NCI-H2029 (cell line): ENCODE measurements at places on chromosomes 5 and 9.

- peak; percentile 49 for DNase-seq
These were observed 94.3 kb downstream of the SREK1 start for GRCh38 chr5:66238435-66238834.

DNA sequence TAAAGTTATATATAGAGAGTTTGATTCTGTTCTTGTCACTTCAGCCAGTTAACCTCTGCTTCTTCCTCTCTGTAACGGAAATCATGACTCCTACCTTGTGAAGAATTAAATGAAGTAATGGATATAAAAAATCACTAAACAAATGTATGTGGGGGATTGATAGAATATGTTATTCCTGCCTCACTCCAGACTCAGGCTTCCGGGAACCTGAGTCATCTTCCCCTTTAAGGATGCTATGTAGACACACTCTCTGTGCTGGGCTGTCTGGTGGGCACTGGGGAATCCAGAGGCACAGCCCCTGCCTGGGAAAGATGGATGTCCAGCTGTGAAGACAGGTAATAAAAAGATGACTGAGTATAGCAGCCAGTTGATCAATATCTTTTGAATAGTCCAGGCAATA, 77.4 kb downstream of the ZNF618 start:
- no peak for DNase-seq

DNA sequence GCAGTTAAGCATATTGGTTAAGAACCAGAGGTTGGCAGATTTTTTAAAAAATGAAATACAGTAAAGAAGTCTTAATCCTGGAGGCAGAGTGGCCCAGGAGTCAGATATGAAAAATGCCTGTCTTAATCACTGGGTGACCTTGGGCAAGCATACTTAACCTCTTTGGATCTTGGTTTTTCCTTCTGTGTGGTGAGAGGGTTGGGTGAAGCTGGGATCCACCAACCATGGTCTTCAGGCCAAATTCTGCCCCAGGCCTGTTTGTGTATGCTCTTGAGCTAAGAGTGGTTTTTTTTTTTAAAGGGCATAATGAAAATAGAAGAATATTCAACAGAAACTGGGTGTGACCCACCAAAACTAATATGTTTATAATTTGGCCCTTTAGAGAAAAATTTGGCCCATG, 20.0 kb upstream of the TEX48 start:
- DNase-seq = no peak

DNA sequence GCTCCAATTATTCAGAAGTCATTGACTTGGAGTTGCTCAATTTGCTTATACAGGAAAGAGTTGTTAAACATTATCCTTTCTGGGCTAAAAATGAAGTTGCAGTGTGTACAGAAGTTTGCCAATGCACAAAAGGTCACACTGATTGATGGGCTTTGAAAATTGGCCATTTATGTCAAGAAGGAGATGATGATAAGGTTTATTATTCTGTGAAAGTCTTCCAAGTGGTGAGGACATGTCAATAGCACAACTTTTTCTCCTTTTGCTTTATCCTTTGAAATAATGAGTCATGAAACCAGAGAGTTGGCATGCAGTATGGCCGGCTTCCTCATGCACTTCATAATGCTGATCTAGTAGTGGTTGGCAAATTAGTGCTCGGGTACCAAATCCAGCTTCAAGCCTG, 848.5 kb upstream of the WWC1 start:
- no peak for DNase-seq

DNA sequence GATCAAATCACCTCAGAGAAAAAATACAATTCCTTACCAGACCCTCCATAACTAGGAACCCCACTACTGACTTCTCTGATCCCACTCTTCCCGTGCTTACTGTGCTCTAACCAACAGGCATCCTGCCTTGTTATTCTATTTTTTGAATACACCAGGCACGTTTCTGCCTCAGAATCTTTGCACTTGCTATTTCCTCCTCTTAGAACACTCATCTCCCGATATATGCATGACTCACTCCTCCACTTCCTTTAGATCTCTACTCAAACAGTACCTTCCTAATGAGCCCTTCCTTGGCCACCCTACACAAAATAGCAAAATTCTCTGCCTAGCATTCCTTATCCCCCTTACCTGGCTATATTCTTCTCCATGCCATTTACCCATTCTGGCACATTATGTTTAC, 43.9 kb downstream of the MAPKAP1 start:
- no peak for DNase-seq

DNA sequence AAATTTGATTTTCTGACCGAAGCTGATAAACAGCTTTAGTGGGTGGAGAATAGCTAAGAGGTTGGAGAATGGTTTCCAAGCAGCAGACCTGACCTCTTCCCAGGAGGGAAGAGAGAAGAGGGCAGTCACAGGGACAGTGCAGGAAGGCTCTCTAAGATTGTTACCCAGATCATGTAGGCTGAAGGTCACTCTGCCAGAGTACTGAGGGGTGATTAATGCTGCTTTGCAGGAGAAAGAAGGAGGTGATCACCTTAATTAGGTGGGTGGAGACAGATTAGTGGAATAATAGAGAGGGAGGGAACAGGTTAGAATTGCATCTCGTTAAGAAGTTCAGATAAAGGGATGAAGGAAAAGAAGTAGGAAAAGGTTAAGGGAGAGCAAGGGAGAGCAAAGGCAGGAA, 440.5 kb downstream of the BRINP1 start:
- DNase-seq = no peak
